ENCODE measurements at places on chromosomes 16 and 17. TPM values are rescaled to one million over a fixed set of nuclear protein-coding genes. Genes with fewer than 3 reads are reported as not detected.

- no peak for ATAC-seq
Measured at GRCh38 chr17:9350080-9350479, 225.5 kb downstream of the STX8 start.

- ATAC-seq: no peak
Measured at GRCh38 chr16:73713251-73713650, 583.4 kb upstream of the PSMD7 start.

- ATAC-seq: no peak
Measured at GRCh38 chr16:8901320-8901861, 19.2 kb downstream of the LITAFD start.

- no peak for ATAC-seq
Measured at GRCh38 chr16:64982581-64982980, 139.3 kb downstream of the CDH11 start.

COQ9 gene
- 122 TPM for total RNA-seq

KRT33B gene
- not detected for total RNA-seq

DNA sequence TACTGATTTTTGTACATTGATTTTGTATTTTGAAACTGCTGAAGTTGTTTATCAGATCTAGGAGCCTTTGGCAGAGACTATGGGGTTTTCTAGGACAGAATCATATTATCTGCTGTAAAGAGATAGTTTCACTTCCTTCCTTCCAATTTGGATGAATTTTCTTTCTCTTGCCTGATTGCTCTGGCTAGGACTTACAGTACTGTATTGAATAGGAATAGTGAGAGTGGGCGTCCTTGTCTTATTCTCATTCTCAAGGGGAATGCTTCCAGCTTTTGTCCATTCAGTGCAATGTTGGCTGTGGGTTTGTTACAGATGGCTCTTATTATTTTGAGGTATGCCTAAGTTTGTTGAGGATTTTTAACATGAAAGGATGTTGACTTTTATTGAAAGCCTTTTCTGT lies 290.1 kb downstream of the MAP2K4 start:
- ATAC-seq: no peak

- ATAC-seq: no peak
Measured at GRCh38 chr16:2787961-2788360, 601 bp upstream of the PRSS33 start.

MT4 gene
- total RNA-seq: not detected

DNA sequence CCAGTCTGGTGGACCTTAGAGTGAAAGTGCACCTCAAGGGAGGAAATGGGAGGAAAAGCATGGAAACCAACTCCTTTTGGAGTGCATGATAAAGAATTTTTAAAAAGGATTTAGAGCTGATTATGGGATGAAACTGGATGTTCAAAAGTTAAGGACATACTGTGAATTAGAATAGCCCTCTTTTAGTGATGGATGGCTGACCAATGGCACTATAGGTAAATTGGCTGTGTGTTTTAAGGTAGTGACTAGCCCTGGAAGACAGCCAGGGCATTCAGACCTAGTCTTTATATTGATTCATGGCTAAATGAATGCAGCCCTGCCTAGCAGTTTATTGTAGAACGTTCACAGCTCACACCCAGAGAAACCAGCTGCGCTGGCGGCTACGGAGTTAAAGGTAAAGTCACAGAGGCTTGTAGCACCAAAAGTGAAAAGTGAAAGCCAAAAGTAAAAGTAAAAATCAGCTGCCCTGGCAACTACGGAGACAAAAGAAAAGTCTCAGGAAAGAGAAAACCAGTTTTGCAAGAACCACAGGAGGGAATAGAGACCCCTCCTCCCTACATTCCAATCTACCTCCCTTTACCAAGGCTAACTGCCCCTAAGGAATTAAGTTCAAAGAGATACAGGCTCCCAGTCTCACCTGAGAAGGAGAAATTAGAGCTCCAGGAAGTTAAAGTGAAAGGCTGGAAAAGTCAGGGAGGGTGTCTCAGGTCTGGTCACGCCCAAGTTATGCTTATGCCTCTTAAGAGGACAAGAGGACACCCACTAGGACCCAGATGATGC lies 21.8 kb downstream of the ACSM1 start:
- ATAC-seq: peak; percentile 62

DNA sequence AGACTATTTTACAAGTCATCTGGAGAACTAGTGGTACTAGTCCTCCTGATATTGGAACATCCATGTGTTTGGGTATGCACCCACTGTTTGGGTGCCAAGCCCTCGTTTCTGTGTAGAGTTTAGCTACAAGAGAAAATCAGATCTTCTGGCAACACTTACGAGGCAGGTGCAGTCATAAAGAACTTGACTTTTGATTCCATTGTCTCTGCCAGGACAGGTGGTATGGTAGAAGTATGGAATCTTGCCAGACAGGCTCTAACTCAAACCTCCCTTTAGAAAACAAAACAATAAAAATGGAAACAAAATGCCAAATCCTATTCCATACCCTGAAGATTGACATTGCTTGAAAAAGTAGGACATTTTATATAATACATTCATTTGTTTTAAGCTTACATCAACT lies 16.0 kb downstream of the RNF43 start:
- no peak for ATAC-seq
